ENCODE measurements at places on chromosomes 2 and 18.

DNA sequence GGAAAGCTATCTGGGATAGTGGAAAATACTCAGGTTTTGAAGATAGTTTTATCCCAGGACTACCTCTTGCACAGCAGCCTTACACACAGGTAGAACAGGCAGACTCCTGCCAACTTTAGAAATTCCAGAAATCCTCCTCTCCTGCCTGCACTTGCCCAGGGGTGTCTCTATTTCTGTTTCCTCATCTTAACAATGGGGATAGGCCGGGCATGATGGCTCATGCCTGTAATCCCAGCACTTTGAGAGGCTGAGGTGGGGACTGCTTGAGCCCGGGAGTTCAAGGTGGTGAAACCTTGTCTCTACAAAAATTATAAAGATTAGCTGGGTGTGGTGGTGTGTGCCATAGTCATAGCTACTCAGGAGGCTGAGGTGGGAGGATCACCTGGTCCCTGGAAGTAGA lies 117.0 kb upstream of the ARL5A start:
- no peak for DNase-seq

- DNase-seq = no peak
Measured at GRCh38 chr2:31318361-31319336, 84.7 kb downstream of the EHD3 start.

DNA sequence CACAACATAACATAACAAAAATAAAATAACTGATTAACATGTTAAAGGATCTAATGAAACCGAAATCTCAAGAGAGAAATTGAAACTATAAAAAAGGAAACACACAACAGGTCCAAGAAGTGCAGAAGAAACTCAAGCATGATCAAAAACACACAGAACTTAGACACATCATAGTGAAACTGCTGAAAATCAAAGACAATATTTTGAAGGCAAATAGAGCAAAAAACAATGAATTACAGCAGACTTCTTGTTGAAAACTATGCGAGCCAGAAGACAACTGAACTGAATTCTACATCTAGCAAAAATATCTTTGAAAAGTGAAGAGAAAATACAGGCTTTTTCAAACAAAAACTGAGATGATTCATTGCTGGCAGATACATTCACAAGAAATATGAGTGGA lies 61.3 kb downstream of the UGP2 start:
- no peak for DNase-seq

- DNase-seq = no peak
Measured at GRCh38 chr2:224369028-224369632, 32.8 kb downstream of the FAM124B start.

GRCh38 chr2:235666213-235666781 lies 172.5 kb downstream of the AGAP1 start:
- no peak for DNase-seq

- DNase-seq = no peak
Measured at GRCh38 chr2:231139796-231140195, 15.0 kb upstream of the HTR2B start.

GRCh38 chr2:105770149-105770548 lies 25.4 kb downstream of the NCK2 start:
- no peak for DNase-seq

- DNase-seq = no peak
Measured at GRCh38 chr18:48186131-48186766, 222.9 kb downstream of the ZBTB7C start.

DNA sequence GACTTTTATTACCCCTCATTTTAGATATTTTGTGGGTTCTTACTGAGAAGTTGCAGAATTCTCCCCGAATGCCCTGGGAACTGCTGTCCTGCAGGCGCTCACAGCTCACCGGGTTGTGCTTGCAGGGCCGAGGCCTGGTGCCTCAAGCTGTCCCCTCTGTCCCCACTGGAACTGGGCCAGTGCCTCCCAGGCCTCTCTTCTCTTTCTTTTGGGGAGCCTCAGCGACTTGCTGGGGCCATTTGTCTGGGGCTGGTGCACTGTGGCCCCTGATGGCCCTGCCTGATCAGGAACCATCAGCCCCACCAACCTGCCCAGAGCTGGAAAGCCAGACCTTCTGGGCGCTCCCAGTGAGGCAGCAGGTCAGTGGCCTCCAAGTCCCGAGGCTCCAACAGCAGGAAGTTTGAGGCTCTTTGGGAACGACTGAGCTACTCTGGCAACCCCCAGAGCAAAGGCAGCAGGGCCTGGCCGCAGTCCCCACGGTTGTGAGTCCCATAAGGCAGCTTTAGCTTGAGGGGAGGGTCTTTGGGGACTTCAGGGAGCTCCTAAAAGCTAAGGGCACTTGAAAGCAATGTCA lies 14.7 kb upstream of the NEU4 start:
- no peak for DNase-seq

DNA sequence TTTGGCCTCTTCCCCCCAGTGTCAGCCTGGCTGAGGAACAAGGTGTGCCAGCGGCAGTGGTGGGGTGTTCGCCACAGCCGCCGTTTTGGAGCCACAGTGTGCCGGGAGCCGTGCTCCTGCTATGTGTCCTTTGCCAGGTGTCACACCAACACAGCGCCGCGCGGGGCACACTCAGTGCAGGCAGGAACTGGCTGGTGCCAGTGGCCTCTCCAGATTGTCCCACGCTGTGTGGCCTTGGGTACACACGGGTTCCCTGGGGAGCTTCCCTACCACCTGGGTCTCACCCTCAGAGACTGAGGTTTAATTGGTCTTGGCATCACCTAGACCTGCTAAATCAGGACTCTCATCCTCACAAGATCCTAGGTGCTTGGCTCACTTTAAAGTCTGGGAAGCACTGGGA lies 171.6 kb downstream of the LDLRAD4 start:
- DNase-seq = no peak

GRCh38 chr2:165573534-165574461 lies 104.3 kb downstream of the CSRNP3 start:
- DNase-seq = no peak

DNA sequence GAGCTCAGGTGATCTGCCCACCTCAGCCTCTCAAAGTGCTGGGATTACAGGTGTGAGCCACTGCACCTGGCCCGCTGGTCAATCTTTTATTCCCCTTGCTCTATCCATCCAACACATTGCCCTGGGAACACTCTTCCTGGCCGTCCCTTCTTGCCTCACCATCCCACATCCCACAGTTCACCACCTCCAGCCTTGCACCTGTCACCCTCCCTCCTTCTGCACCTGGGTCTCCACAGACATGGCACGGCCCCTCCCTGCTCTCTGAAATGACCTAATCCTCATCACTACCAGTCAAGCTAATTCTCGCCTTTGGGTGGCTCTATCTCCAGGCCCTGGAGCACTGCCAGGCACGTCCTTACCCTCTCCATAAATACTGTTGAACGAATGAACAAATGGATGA lies 116.9 kb upstream of the TEX51 start:
- DNase-seq = no peak

- DNase-seq = no peak
Measured at GRCh38 chr2:95361216-95361980, 41.1 kb upstream of the FAHD2A start.

DNA sequence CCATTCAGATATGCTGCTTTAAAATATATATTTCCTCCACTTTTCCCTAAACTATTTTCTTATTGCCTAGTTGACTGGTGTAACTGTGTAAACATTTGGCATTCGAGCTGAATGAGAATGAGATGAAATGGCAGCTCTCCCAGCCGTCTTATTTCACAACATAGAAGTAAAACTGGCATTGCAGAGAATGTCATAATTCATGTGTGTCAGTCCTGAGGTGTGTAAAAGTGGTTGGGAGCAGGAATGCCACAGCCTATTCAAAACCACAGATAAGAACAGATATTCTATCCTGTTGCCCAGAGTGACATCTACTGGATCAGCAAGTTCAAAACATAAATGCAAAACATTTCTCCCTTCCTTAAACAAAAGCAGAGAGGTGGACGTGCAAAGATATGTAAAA lies 565.5 kb upstream of the CHAC2 start:
- no peak for DNase-seq

GRCh38 chr2:12110074-12110473 lies 363.6 kb downstream of the LPIN1 start:
- DNase-seq = no peak

DNA sequence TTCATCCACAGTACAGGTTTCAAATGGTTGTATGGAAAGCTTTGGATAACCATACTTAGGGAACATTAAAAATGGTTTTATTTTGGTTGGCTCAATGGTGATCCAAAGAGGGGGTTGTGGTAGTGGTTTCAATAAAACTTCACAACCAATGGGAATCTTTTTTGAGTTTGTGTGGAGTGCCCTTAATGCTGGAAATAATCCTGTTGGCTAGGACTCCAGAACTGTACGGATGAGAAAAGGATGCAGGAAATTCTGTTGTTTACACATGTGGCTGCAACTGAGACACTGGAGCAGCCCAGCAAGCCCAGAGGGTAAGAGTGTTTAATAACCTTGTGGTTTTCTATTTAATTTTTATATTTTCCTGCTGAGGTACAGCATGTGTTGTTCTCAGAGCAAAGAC lies at the start of gene CCDC102B:
TSS of gene CCDC102B (plus strand) at position 210 of the 400 bp plus-strand sequence. CDS start 38,684 bp downstream, outside the sequence.
- no peak for DNase-seq

DNA sequence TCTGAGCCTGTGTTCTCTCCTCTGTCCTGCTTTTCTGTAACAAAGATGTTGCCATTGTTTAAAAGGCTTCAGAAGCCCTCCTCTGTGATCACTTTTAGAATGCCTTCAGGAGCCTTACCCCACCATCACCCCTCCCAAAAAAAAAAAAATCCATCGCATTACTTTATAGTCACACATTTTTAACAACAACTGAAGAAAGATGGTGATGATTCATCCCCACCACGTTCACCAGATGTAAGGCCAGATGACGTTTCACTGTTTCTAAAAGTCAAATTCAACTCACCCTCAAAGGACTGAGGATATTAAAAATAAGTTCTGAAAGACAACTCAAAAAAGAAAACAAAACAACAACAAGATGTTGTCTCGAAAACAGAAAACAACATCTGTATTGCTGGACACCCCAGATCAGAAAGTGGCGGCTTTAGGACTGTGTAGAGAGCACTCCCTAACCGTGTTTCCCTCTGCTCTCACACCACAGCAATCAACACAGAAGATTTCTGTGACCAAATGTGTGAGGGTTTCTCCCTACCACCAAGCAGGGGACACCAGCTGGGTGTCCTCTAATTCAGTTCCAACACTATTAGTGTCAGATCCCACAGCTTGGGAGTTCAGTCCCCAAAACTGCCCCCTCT lies 61.9 kb upstream of the CREB1 start:
- DNase-seq = no peak

DNA sequence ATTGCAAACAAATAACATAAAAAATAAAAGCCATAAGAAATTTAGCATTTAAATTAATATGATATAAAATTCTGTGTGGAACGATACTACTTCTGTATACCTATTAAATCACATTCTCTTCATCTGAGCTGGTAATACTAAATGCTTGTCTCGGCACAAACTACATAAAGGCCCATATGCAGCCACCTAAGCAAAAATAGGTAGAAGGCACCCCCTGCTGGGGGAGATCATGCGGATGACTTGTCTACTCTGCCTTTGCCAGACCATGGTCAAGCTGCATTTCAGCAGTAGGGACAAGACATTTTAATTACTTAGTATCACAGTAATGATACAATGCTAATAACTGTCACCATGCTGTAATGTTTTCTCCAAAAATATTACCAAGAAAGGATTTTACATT lies 108.0 kb downstream of the CDH19 start:
- no peak for DNase-seq
